ENCODE measurements at places on chromosomes 2 and 18.

GRCh38 chr2:67259556-67260342 is 137.4 kb upstream of the ETAA1 start:
- no peak for DNase-seq

- no peak for DNase-seq
These were observed 36.1 kb downstream of the SDC1 start for GRCh38 chr2:20188851-20189250.

- DNase-seq = no peak
These were observed 5.8 kb upstream of the ACSL3 start for GRCh38 chr2:222854773-222855700.

GRCh38 chr18:74795751-74796150 is 198.1 kb downstream of the ZNF407 start:
- no peak for DNase-seq

DNA sequence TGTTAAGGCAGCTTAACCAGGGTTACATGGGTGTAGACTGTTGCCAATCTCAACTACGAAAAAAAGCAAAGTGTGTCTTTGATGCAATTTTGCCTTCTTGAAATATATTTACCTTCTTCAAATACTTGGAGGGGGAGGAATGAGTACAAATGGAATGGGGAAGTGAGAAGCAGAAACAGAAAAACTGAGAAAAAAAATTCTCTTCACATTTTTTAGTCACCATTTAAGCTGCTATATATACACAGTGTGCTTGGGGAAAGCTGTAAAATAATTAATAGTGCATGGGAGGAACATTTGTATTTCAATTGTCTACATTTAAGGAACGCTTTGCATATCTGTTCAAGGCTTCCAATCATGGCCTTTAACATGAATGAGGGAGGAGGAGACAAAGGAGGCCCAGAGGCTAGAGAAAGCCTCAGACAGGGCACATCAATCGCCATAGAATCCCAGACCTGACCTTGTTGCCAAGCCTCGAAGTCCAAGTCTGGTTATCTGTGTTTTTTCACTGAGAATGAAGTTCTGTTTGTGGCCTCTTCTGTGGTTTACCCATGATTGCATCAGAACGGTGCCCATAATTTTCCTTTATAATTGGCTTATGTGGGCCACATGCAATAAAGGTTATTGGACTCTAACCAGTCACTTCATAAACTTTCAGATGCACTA is 158.6 kb downstream of the PIK3C3 start:
- DNase-seq = peak; percentile 1

DNA sequence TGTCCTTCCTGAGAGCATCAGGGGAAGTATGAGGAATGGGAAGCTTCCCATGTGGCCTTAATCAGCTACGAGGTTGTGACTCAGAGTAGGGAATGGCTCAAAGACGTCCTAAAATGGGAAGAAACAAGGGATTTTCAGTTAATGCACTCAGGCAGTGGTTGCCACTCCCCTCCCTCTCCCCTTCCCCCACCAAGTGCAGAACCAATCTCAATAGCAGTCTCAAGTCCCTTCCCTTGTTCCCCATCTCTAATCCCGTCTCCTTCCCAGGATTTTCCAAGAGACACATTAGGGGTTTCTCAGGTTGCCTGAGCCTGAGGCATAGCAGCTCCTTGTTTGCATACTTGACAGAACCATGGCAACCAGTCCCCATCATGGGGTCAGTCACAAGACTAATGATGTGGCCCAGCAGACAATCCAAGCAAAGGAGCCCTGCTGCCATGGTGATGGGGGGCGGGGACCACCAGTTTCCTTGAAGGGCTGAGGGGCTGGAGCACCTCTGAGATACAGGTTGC is 18.2 kb upstream of the RESP18 start:
- DNase-seq = no peak

- DNase-seq = no peak
These were observed 1.6 kb downstream of the DLGAP1 start for GRCh38 chr18:4453567-4453873.

DNA sequence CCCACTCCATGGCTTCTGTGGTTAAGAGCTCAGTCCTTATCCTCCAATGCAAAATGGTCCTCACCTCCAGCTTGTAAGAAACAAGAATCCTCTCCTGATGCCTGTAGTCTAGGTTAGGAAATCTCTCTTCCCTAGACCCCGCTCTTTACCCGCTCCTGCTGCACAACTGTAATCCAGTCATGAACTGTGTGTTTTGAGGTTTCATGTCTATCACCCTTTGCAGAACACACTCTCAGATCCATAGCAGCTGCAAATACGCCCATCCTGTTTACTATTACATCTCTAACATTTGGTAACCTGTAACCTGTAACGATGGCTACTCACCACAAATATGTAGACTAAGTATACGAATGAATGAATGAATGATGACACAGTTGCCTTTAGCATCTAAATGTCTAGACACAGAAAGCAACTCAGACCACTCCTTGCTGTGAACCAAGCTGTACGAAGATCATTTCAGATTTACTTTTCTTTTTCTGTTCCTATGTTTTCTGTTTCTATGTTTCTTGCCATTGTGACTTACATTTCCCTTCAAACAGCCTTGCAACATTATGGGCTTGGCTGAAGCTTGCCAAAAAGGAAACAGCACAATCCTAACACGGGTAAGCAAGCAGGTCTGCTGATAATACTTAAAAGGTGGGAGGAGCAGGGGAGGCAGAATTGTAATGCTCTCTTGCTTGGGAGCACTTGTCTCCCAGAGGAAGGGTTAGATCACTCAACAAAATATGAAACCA is 53.7 kb downstream of the EPHA4 start:
- DNase-seq = no peak

- DNase-seq = peak; percentile 70
These were observed 156.5 kb downstream of the TNS1 start for GRCh38 chr2:217846321-217846743.

DNA sequence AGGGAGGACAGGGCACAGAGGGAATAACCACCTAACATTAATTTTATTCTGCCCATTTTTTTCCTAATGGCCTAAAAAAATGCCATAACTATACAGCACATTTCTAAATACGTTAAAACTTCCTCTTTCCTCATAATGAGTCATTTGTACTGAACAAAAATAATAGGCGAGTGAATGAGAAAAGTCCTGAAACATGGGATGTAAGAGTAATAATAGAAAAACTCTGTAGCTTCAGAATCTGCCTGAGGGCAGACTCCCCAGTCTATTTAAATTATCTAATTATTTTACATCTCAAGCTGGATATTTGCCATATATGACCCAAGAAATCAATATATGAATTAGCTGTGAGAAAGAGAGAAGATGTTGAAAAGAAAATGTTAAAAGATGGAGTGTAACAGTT is 285.1 kb downstream of the TMX3 start:
- DNase-seq = no peak

- no peak for DNase-seq
These were observed 213.8 kb upstream of the HAAO start for GRCh38 chr2:43005975-43006833.

- no peak for DNase-seq
These were observed 755.7 kb upstream of the CELF4 start for GRCh38 chr18:38321262-38321661.

- no peak for DNase-seq
These were observed 7.7 kb upstream of the LYPD1 start for GRCh38 chr2:132677661-132678060.

- no peak for DNase-seq
These were observed 7.7 kb upstream of the COL6A3 start for GRCh38 chr2:237421542-237422116.

DNA sequence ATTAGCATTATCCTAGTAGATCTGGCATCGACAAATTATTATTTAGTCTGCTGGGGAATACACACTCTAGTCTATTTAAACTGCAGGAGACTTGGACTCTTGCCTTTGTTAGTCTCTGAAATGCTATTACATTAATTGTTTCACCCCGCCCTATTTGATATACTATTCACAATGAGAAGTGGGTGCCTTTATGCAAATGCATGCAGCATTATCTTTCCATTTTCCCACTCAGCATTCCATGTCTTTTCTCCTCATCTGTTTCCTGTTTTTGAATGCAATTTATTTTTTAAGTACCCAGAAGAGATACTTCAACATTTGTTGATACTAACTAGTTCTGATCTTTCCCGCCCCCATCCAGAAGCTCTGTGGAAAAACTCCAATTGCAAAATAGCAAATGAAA is 395.3 kb upstream of the NXPH2 start:
- DNase-seq = no peak

All from T47D (cell line).